ENCODE measurements at places on chromosomes 2 and 18. TPM values are rescaled to one million over a fixed set of nuclear protein-coding genes. Genes with fewer than 3 reads are reported as not detected.

GRCh38 chr2:102186791-102187495 lies at the start of gene IL1RL2:
Gene IL1RL2 (plus strand): TSS chr2:102187023. CDS start chr2:102187868, 845 bp downstream.
- DNase-seq, result no peak

DNA sequence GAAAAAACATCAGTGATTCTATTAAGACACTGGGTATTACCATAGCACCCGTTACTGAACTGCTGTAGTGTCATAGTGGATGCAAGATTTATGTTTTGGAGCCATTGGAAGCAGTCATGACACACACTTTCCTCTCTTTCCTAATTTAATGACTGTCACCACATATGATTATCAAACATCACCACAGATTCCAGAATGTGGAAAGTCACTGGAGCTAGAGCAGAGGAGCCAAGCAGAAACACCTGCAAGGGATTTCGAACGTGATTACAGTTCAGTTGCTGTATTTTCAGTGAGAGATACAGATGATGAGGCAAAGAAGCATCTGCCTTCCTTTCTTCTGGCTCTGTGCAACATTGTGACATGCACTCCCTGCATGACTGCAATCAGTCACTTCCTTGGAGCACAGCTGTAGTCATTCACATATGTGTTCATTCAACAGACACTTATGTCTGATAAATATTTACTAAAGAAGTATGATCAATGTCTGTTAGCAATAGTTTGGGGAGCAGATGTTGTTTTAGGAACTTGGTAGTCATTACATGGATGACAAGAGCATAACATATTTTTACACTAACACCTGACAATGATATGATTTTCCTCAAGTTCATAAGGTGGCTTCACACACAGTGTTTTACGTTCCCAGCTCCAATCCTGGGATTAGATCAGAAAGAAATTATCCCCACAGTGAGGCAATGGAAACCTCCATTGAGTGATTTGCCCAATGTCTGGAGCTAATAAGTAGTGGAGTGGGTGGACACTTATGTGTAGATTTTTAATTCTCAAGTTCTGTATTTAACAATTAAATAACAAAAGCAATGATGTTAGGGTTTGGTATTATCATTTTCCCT lies 416.6 kb downstream of the PLCL1 start:
- DNase-seq, result no peak

DNA sequence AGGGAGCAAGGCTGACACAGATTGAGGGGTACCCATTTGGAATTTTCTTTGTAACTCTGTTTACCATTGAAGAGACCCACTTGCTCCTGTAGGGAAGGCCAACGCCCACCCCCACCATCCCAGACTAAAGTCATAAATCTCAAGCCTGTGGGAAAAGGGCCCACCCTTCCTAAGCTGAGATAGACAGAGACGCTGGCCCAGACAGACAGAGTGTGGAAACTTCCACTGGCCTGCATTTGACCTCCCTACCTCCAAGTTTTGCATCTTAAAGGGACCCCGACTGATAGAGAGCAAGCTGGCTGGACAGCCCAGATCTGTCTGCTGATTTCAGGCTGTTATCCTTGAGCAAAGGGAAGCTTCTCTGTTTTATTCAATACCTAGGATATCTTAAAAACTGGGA lies 48.2 kb upstream of the SLC14A2 start:
- DNase-seq, result no peak

- no peak for DNase-seq
These were observed 57.5 kb downstream of the AAK1 start for GRCh38 chr2:69585855-69586555.

DNA sequence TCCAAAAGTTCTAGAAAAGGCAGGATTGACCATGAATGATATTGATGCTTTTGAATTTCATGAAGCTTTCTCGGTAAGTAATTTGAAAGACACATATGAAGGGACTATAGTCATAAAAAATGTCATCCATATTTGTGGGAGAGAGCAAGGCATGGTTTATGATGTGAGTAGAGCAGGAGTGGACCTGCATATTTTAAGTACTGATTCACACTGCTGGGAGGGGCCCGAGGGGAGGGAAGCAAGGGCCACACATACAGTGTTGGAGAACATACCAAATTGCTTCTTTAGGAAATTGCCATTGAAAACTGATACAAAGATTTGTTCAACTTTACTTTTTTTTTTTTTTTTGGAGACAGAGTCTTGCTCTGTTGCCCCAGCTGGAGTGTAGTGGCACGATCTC lies 39.4 kb downstream of the HADHB start:
- DNase-seq, result no peak

- no peak for DNase-seq
These were observed 15.3 kb downstream of the KYNU start for GRCh38 chr2:142892715-142893114.

Gene FARSB
- 48.9 TPM for total RNA-seq

GRCh38 chr2:228771315-228771714 lies 499.8 kb downstream of the PID1 start:
- no peak for DNase-seq

DNA sequence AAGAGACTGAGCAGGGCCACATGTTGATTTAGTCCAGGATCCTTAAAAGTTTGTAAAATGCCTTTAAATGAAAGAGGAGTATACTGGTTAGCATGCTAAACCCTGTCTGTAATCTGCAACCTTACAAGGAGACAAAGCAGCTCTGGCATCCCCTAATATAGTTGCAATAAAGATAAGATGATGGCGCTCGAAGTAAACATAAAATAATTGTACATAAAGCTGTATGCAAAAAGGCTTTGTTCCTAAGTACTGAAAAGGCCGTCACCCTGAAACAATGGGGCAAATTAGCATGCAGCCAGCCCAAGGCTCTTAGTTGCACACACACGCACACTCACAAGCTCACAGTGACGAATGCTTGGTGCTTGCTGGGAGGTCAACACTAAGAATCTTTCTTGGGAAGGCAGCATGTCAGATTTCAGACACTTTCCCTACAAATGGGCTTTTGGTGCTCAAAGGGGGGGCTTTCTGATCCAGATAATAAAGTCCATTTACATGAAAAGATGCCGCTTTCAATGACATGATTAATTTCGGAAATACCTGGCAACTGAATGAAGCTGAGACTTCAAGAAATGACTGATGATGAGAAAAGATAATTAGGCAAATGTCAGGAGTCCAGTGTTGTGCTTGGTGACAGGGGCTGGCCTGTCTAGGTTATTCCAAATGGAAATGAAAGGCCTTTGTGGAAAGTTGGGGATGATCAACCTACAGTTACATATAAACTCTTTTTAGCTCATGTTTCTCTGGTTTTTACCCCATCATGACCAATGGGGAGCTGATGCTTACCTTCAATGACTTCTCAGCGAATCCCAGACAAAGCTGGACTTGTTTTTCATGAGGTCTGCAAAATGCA lies 370.3 kb downstream of the MEIS1 start:
- no peak for DNase-seq

DNA sequence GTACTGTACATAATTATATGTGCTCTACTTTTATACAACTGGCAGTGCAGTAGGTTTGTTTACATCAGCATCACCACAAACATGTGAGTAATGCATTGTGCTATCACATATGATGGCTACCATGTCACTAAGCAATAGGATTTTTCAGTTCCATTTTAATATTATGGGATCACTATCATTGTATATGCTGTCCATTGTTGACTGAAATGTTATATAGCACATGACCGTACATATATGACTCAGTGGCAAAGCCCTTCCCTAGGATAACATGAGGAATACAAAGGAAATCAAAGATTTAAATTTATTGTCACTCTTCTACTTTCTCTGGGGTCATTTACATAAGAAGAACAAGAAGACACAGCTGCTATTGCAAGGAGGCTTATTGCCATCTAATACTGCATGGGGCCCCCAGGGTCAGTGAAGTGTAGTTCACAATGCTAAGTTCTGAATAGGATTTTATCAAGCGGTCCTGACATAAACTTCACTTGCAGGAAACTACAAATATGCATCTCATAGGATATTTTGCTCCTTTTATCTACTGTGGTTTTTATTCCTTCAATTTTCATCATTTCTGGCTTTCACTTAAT lies 21.8 kb downstream of the PDE1A start:
- no peak for DNase-seq

DNA sequence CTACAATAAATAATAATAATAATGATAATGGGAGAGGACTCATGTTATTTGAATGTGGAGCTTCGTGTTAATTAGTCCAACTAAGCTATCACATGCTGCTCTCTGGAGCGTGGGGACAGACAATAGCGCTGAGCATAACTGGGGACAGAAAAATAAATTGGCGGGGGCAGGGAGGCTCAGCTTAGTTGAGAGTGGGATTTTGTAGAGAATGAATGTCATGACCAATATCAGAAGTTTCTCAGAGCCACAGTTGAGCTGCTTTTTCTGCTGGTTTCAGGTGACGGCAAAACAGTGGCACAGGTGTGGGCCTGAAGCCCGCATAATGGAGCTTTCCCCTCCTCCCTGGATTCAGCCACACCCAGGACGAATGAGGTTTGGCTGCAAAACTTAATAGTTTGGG lies 111.1 kb upstream of the CAB39 start:
- no peak for DNase-seq

GRCh38 chr2:61470122-61470951 lies 550 bp downstream of the USP34 start:
- peak; percentile 63 for DNase-seq

DNA sequence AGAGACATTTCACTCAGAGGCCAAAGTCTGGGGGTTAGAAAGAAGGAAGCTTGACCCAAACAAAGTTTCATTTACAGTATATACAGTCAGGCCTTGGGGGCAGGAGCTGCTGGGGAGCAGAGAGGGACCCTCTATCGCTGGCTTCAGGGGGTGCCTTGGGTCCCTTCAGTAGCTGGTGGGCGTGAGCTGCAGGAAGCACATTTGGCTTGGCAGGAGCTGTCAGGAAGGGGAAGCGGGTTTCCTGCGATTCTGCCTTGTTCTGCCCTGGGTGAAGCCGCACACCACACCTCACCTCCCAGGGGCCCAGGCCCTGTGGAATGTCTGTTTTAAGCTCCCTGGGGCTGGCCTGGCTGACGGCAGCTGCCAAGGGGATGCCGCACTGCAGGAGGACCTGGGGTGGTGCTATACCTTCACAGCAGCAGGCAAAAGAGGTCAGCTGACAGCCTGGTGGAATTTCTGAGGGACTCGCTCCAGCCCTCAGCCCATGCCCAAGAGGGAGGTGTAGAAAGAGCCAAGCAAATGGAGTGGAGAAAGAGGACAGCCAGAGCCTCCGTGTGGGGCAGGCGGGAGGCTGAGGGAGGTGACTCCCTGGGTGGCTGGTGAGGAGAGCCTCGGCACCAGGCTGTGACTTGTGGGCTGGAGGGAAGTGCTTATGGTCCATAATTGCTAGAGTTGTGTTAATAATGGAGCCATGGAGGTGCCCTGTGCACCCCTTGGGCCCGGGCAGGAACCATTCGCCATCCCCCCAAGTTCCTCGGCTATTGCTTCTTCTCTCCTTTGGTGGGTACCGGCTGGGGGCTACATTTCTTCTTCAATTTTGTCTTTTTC lies 43.9 kb downstream of the PSD4 start:
- no peak for DNase-seq

Data from activated T-helper 1 cell treated with anti-CD3 and anti-CD28 coated beads, Interleukin-12 subunit alpha, Interleukin-12 subunit beta, Interleukin-2, Interleukin-4 antibody, amounts not matched to agents 30 ng/mL and 10 ng/mL and 1 ng/mL, durations not matched to agents 14 hours and 24 hours and 36 hours (primary cell).